ENCODE measurements at places on chromosomes 3 and 15. TPM values are rescaled to one million over a fixed set of nuclear protein-coding genes. Genes with fewer than 3 reads are reported as not detected.

Gene GP9
- total RNA-seq, result not detected

Gene ZNF148
- 40.4 TPM for total RNA-seq

Gene CAND2
- total RNA-seq, result 0.33 TPM

Gene PROK2
- 0.23 TPM for total RNA-seq

Gene LAMB2
- total RNA-seq, result not detected

Gene UROC1
- total RNA-seq, result not detected

Gene GRK7
- not detected for total RNA-seq

Gene GTF2A2
- total RNA-seq, result 98.1 TPM

Gene RAD51
- 48.6 TPM for total RNA-seq

Gene SEC11A
- total RNA-seq, result 140 TPM

Gene CMTM8
- total RNA-seq, result 7.5 TPM

Gene THRB
- not detected for total RNA-seq

Gene FILIP1L
- total RNA-seq, result 0.34 TPM

Gene SI
- total RNA-seq, result not detected

Measured in activated naive CD4-positive, alpha-beta T cell treated with anti-CD3 and anti-CD28 coated beads, Interleukin-2, amount 10 ng/mL, durations not matched to agents 5 hours and 36 hours (primary cell).